ENCODE measurements at places on chromosomes 1 and 21.

DNA sequence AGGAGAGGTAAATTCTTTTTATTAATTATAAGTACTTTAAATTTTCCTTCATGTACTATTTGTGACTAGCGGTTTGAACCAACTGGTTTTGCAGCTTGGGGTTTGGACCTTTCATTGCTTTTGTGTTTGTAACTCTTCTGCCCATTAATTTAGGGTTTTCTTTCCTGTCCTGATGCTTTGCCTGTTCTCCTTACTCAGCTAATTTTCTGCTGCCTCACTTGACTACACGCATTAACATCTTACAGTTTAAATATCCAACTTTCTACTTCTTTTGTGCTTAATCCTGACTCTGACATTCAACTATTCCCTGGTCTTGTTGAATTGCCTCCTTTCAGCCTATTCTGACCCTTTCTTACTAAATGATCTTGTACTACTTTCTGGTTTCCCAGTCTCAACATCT, 135.6 kb downstream of the PTPRC start:
- DNase-seq, result no peak

DNA sequence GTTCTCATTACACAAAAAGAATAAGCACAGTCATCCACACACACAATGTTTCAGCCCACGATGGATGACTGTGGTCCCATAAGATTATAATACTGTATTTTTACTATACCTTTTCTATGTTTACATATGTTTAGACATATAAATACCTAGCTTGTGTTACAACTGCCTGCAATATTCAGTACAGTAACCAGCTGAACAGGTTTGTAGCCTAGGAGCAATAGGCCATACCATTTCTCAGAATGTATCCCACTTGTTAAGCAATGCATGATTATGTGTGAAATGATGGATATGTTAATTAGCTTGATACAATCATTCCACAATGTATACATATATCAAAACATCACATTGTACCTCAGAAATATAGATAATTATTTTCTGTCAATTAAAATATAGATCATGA, 33.2 kb upstream of the SAMD13 start:
- no peak for DNase-seq

DNA sequence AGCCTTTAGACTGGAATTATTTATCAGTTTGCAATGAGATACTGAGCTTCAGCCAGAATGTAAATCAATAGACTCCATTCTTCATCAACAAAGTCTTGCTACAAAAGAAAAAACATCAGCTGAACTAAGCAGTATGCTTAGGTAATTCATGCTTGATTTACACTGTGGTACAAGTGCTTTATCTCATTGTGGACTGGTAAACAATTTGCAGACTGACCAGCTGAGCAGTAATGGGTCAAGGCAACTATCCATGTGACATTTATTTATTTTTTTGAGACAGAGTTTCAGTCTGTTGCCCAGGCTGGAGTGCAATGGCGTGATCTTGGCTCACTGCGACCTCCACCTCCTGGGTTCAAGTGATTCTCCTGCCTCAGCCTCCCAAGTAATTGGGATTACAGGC, 39.8 kb upstream of the SYT2 start:
- DNase-seq, result no peak

DNA sequence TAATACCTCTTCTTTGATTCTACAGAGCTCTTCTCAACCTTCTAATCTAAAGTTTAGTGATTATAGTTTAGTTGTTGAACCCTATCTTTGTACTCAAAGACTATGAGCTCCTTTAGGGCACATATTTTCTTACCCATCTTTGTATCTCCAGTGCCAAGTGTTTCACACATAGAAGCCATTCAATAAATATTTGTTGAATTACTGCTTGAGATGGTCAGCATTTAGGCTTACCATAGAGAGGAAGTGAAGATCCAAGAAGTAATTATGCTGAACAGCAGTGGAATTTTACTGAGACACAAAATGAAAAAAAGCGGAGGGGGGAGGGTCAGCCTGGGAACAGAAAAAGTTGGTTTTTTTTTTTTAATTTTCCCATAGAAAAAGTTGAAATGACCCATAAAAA, 21.9 kb downstream of the PIK3R3 start:
- DNase-seq, result no peak

- DNase-seq, result no peak
Measured at GRCh38 chr1:80427881-80428280, 1372.9 kb upstream of the ADGRL2 start.

GRCh38 chr21:33189237-33189636, 40.5 kb upstream of the IFNAR2 start:
- no peak for DNase-seq

DNA sequence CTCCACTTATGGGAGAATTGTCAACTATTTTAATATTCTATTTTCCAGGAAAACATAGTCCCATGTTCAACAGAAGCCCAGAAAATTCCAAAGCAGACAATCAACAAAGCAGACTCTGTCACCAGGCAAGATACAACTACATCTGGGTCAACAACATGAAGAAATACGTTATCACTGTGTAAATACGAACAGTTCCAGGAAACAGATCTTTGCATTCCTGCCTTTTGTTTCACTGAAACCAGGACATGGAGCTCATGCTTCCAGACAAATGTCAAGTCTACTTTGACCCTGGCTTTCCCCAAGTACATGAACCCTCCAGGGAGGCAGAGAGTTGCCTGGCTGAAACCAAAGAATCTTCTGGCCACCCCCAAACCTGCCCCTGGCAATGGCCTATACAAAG, 106.7 kb downstream of the SETD4 start:
- DNase-seq, result no peak

GRCh38 chr1:170044187-170044586, 30.3 kb downstream of the KIFAP3 start:
- no peak for DNase-seq

- no peak for DNase-seq
Measured at GRCh38 chr1:215682232-215682631, 115.1 kb downstream of the KCTD3 start.

DNA sequence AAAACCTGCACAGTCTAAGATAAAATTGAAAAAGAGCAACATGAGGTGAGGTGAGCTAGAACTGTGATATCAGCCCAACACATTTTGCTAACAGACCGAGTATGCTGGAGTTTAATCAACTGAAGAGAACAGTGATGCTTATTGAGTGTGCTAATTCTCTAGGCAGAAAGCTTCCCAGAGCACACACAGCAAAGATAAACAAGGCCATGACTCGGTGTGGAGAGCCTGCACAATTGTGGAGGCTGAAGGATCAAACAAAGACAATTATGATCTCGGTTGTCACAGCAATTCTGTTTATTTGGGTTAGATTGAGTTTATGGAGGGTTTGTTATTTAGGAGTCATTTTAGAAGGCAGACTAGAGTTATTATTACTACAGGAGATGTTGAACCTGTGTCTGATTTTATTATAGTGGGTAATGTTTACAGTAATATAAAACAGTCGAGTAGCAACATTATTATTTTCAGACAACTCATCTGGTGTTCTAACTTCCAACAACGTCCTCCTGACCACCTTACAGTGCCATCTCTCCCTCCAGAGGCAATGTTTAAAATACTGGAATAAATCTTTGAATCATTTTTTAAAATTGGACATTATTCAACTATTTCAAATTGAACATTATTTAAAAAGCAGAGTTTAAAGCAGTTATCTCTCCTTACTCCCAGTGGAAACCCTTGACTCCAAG, 40.2 kb downstream of the DPT start:
- no peak for DNase-seq

GRCh38 chr21:18705971-18706370, 302.4 kb upstream of the TMPRSS15 start:
- DNase-seq, result no peak

- DNase-seq, result no peak
Measured at GRCh38 chr1:30852026-30852425, 56.5 kb downstream of the SDC3 start.

DNA sequence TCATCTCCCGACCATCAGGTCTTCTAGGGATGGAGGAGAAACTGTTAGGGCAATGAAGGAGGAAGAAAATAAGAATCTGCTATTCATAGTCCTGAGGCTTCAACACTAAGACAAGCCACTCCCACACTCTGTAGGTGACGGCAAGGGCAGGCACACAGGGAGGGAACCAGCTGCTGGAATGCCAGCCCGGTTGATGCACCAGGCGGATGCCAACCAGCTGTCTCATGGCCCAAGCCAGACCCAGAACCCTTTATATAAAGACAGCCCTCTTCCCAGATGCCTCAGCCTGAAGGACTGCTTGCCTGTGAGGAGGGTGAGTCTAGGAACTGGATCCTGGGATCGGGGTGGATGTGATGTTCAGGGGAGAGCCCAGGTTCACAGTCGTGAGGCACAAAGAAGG, at the start of gene KPRP:
Gene KPRP (plus strand): TSS at position 279 of the 400 bp plus-strand sequence. CDS start 1,564 bp downstream, outside the sequence.
- DNase-seq, result no peak

DNA sequence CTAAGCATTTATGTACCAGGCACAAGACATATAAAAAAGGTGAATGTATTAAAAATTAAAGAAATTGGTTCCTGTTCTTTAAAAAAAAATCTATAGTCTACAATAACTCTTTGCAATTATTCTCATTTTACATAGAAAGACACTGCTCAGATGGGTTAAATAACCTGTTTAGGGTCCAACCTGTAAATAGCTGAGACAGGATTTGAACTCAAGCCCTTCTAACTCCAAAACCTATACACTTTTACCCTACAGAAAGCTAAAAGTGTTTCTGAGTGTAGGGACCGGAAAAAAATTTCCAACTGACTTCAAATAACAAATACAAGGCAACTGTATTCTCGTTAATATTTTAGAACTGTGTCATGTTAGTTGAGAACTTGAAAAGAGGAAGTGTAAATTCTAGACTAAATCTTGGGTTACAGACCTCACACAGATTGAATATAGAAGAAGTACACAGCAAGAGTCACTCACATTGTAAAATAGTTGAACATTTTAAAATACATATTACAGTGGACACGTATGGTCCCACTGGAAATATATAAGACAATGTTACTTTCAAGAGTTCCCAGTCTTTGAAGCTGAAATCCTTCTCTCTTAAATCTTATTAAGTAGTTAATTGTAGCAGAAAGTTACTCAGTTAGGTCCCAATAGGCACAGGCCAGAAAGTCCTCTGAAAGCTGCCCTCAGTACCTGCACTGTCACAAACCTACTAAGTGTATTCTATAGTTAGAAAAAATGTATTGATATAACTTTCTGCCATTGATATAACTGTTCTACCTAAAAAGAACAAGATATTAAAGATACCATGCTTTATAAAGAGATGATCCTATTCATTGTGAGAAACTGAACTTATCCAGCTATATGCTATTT, 7.3 kb downstream of the EDEM3 start:
- no peak for DNase-seq

DNA sequence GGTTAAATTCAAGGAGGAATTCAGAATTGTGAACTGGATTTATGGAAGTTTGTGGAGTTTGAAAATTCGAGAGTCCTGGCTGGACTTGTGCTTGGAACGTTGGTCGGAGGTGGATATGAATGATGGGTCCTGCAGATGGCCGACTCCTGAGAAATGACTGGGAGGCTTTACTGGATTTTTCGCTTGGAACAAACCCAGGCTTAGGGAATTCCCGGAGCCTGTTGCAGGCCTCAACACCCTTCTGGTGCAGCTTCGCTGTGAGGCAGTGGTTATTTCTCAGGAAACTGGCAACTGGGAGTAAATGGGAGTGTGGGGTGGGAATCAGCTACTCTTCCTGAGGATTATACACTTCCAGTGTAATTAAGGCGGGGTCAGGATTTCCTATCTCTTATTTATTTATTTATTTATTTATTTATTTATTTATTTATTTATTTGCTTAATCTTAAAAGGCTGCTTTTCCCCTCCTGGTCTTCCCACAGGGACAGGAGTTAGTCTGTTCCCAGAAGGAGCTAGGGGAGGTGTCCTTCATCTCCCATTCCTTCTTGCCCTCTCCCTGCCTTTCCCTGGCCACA, 21.1 kb downstream of the MAPKAPK2 start:
- no peak for DNase-seq

DNA sequence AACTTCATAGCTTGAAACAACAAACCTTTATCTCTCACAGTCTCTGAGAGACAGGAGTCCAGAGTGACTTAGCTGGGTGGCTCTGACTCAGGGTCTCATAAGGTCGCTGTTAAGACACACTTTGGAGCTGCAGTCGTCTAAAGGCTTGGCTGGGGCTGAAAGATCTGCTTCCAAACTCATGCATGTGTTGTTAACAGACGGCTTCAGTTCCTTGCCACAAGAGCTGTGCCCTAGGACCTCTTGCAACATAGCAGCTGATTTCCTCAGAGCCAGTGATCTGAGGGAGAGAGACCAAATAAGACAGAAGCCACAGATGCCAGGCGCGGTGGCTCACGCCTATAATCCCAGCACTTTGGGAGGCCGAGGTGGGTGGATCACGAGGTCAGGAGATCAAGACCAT, 176.8 kb downstream of the DISC1 start:
- DNase-seq, result no peak

DNA sequence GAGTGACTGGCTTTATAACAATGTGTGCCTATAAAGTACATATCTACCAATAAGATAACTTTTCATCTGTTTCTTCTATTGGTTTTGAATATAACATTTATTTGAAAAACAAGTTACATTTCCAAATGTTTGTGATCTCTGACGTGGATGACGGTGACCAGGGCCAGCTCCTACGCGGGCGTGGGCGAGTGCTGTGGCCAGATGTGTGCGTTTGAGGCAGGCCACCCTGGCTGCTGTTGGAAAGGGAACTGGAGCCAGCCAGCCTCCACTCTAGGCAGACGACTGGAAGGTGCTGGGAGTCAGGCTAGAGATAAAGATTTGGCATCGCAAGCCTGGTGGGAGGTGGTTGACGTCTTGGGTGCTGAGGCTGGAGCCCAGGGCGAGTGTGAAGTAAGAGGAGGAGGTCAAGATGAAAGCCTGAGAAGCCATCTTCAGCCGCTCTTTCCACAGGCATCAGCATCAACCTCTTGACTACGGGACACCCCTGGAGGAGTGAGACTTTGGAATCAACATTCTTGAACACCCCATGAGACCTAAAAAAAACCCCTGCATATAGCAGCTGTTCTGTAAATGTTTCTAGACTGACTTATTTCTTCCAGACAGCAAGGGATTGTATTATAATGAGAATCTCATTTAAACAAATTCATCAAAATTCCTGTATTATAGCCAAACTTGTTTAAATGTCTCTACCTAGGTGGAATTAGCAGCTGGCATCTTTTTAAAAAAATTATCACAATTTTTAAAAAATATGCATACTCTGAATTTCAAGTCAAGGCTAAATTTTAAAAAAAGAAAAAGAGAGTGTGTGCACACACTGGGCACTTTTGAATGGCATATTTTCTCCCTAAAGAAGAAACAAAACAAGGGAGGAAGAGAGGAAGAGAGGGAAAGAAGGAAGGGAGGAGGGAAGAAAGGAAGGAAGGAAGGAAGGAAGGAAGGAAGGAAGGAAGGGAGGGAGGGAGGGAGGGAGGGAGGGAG, 112.5 kb upstream of the SLC44A3 start:
- no peak for DNase-seq

- no peak for DNase-seq
Measured at GRCh38 chr1:225471453-225472301, 43.8 kb upstream of the LBR start.

DNA sequence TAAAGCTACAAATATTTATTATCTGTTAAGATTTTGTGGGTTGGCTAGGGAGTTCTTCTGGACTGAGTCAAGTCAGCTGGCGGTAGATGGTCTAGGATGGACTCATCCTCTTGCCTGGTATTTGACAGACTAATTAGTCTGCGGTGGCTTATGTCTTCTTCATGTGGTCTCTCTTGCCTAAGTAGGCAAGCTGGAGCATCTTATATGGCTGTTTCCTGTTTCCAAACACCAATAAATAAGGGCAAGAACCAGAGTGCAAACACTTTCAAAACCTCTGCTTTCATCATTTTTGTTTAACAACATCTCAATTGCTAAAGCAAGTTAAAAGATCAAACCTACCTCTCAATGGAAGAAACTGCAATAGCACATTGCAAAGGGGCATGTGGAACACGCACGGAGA, 484.8 kb downstream of the PTPRC start:
- DNase-seq, result no peak
